ENCODE measurements at places on chromosomes 2 and 18. TPM values are rescaled to one million over a fixed set of nuclear protein-coding genes. Genes with fewer than 3 reads are reported as not detected.

DNA sequence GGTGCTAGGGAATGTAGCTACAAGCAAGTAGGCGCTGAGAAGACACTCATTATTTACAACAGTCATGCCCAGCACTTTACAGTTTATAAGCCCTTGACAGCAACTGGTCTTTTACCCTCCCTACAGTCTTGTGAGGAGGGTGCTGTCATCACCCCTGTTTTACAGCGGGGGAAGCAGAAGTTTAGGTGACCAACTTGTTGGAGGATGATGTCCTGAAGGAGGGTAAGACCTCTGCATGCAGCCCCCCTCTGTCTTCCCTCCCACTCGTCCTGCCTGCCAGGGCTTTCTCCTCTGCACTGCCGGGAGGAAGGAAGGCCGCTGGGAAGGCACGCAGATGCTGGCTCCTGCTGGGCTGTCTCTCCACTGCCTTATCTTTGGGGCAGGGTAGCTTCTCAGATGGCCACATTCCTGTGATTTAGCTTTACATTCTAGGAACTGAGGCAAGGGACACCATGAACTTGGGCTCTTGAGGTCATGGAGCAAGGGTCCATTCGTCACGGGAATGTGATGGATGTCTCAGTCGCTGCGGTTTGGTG, 972 bp downstream of the IL1R1 start:
- H3K27me3 ChIP-seq, result peaks cover 34% of the 10 kb centered on the region
- DNase-seq, result no peak
- peak overlapping the region; percentile 73 for H3K4me3 ChIP-seq
- H3K4me1 ChIP-seq, result peaks cover 41% of the 10 kb centered on the region
- peaks cover 30% of the 10 kb centered on the region for H3K36me3 ChIP-seq
- peak overlapping the region; percentile 74 for H3K27ac ChIP-seq

The ALPI gene
- not detected for total RNA-seq

- DNase-seq, result no peak
- no peak overlapping the region for H3K27ac ChIP-seq
- no peaks in the 10 kb centered on the region for H3K36me3 ChIP-seq
- peaks cover 22% of the 10 kb centered on the region for H3K27me3 ChIP-seq
Measured at GRCh38 chr2:169172151-169172735, 102.9 kb downstream of the DHRS9 start.

The DSG4 gene
- not detected for total RNA-seq

GRCh38 chr18:76913583-76913982, 91.2 kb downstream of the ZNF236 start:
- DNase-seq, result no peak
- no peaks in the 10 kb centered on the region for H3K27me3 ChIP-seq
- no peaks in the 10 kb centered on the region for H3K4me1 ChIP-seq
- no peak overlapping the region for H3K27ac ChIP-seq

The HOXD12 gene
- not detected for total RNA-seq

The CHRND gene
- total RNA-seq, result not detected

The GRP gene
- not detected for total RNA-seq

GRCh38 chr2:127660291-127660578, 14.3 kb downstream of the GPR17 start:
- no peak overlapping the region for H3K4me3 ChIP-seq
- no peak overlapping the region for H3K27ac ChIP-seq
- H3K4me1 ChIP-seq, result no peaks in the 10 kb centered on the region
- H3K36me3 ChIP-seq, result no peaks in the 10 kb centered on the region

- peaks cover 36% of the 10 kb centered on the region for H3K27me3 ChIP-seq
- H3K4me3 ChIP-seq, result no peak overlapping the region
- DNase-seq, result no peak
- peaks cover 6% of the 10 kb centered on the region for H3K4me1 ChIP-seq
- no peak overlapping the region for H3K27ac ChIP-seq
Measured at GRCh38 chr18:55582325-55582724, 5.7 kb downstream of the TCF4 start.

- peaks cover 5% of the 10 kb centered on the region for H3K27me3 ChIP-seq
- no peak for DNase-seq
- H3K36me3 ChIP-seq, result no peaks in the 10 kb centered on the region
- H3K4me3 ChIP-seq, result no peak overlapping the region
- no peak overlapping the region for H3K27ac ChIP-seq
Measured at GRCh38 chr18:59208602-59209125, 11.3 kb upstream of the GRP start.

DNA sequence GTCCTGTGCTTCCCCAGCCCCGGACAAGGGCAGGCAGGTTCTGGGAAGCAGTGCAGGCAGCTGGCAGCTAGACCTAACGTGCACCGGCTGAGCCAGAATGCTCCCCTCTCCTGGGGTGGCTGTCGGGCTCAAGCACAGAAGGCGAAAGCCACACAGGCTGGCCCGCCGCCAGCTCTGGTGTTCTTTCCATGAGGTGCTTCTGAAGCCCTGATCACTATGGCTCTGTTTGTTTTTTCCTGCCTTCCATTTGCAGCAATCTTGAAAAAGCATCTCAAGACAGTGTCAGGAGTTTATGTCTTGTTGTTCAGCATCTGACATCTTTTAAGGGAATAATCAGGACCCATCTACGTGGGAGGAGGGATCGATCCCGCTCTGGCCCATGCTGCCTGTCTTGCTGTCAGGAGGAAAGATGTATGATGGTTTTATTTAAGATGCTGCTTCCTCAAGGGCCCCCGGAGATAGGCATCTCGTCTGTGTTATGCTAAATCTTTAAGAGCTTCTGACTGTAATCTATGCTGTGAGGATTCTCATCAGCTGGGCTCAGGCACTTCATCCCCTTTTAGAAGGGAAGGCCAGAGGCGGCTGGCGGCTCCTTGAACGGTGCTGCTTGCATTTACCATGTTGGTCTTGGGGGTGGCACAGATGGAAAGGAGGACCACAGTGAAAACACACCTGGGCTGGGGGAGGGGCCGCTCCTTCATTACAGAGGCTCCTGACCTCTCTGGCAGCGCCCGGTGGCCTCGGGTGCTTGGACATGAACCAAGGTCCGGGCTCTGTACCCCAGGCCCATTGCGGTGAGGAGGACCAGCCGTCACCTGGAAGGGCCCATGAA, 118.5 kb upstream of the HDAC4 start:
- H3K4me3 ChIP-seq, result no peak overlapping the region
- H3K27ac ChIP-seq, result no peak overlapping the region
- no peaks in the 10 kb centered on the region for H3K36me3 ChIP-seq
- H3K27me3 ChIP-seq, result no peaks in the 10 kb centered on the region
- H3K4me1 ChIP-seq, result no peaks in the 10 kb centered on the region
- no peak for DNase-seq

DNA sequence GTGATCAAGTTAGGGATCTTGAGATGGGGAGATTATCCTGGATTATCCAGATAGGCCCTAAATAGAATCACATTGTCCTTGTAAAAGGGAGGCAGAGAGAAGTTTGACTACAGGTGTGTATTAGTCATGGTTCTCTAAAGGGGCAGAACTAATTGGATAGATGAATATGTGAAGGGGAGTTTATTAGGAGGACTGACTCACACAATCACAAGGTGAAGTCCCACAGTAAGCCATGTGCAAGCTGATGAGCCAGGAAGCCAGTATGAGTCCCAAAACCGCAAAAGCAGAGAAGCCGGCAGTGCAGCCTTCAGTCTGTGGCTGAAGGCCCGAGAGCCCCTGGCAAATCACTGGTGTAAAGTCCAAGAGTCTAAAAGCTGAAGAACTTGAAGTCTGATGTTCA, 275.8 kb downstream of the KCNS3 start:
- no peak overlapping the region for H3K27ac ChIP-seq
- DNase-seq, result no peak

- H3K36me3 ChIP-seq, result no peaks in the 10 kb centered on the region
- H3K4me1 ChIP-seq, result no peaks in the 10 kb centered on the region
- H3K27me3 ChIP-seq, result no peaks in the 10 kb centered on the region
- DNase-seq, result no peak
- no peak overlapping the region for H3K4me3 ChIP-seq
Measured at GRCh38 chr18:71223486-71223885, 934.6 kb downstream of the SOCS6 start.

DNA sequence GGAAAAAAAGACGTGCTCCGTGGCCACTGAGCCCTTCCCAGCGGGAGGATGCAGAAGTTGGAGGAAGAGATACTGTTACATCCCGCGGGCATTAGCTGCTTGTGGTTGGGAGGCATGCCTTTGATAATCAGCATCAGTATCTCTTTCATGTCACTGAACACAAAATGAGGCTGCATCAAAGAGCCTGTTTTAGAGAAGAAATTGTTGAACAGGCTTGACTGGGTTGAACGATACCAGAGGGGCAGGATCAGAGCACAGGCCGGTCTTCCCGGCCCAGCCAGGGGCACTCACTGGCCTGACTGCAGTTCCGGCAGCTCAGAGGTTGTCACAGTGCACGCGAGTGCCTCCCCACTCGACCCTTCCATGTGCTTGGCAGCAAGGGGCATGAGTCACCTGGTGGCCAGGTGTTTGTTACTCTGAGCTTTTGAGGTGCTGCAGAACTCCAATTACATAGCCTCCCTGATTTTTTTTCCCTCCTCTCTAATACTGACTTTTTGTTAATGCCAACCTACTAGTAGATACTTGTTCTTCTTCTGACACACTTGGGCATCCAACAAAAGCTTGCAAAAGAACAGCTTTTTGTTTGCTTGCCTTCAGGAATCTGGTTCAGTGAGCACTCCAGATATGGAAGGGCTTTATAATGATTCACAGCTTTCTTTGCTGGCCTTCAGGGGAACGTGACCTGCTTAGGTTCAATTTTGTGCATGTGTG, 121.6 kb downstream of the VAPA start:
- peaks cover 5% of the 10 kb centered on the region for H3K4me1 ChIP-seq
- no peak overlapping the region for H3K27ac ChIP-seq
- DNase-seq, result no peak
- peaks cover 14% of the 10 kb centered on the region for H3K27me3 ChIP-seq

GRCh38 chr18:8238507-8238906, 370.7 kb upstream of the RAB12 start:
- no peak for DNase-seq
- H3K27me3 ChIP-seq, result peaks cover 2% of the 10 kb centered on the region
- no peak overlapping the region for H3K27ac ChIP-seq

GRCh38 chr18:76708071-76708721, 114.2 kb upstream of the ZNF236 start:
- no peak overlapping the region for H3K27ac ChIP-seq
- DNase-seq, result no peak
- H3K4me3 ChIP-seq, result no peak overlapping the region
- no peaks in the 10 kb centered on the region for H3K36me3 ChIP-seq
- H3K4me1 ChIP-seq, result peaks cover 4% of the 10 kb centered on the region

DNA sequence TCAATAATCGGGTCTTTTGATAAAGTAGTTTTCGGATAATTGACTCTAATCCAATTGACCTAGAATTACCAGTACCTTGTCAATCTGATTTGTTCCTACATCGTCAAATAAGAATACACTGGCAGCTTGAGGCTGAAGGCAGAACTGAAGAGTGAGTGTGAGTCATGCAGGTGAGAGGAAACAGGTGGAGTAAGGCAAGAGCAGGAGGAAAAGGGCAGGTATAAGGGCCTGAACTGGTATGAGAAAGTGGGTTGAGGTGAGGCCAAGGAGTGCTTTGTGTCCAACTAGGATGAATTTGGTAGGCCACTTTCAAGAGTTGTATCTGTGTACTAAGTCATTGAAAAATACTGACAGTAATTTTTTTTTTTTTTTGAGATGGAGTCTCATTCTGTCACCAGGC, 186.0 kb downstream of the ZNF385B start:
- H3K36me3 ChIP-seq, result no peaks in the 10 kb centered on the region
- H3K4me1 ChIP-seq, result no peaks in the 10 kb centered on the region
- H3K27ac ChIP-seq, result no peak overlapping the region
- DNase-seq, result no peak

DNA sequence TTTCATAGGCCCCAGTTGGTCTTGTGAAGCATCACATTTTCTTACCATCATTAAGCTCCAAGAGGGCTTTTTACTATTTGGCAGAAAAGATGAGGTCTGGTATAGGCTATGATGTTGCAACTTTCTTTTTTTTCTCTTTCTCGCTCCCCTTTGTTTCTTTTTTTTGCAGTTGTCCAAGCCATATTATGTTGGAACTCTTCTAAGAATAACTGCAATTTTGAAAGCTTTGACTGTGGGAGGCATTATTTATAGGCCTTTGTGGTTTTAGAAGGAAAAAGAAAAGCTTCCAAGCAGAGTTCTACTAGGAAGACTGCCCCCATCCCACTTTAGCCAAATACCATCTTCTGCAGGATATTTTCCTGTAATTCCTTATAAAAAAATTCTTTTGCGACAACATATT, 571.6 kb downstream of the ARHGAP15 start:
- H3K27ac ChIP-seq, result no peak overlapping the region
- H3K36me3 ChIP-seq, result peaks cover 36% of the 10 kb centered on the region
- H3K4me3 ChIP-seq, result no peak overlapping the region
- no peak for DNase-seq
- H3K4me1 ChIP-seq, result peaks cover 64% of the 10 kb centered on the region
- no peaks in the 10 kb centered on the region for H3K27me3 ChIP-seq

DNA sequence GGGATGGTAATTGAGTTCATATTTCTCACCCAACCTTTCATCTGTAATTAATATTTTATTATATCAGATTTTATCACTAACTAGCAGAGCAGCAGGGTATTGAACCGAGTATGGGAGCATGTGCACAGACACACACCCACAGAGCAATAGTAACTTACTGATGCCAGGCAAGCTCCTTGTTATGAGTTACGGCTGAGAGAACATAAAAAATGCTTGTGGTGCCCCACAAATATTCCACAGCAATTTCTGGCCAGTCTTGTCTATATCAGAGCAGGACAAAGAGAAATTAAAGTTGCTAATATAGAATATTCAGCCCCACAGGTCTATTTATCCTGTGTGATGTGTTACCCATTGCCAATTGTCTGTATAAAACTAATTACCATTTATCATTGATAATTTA, 501.8 kb upstream of the RAB12 start:
- no peaks in the 10 kb centered on the region for H3K4me1 ChIP-seq
- no peak for DNase-seq
- H3K27ac ChIP-seq, result no peak overlapping the region
- no peaks in the 10 kb centered on the region for H3K27me3 ChIP-seq
- H3K36me3 ChIP-seq, result no peaks in the 10 kb centered on the region
- H3K4me3 ChIP-seq, result no peak overlapping the region

The TUBA3E gene
- not detected for total RNA-seq

The CCDC178 gene
- not detected for total RNA-seq

The ABCG5 gene
- not detected for total RNA-seq

- H3K27ac ChIP-seq, result no peak overlapping the region
- no peaks in the 10 kb centered on the region for H3K27me3 ChIP-seq
- no peak for DNase-seq
- no peaks in the 10 kb centered on the region for H3K36me3 ChIP-seq
- no peaks in the 10 kb centered on the region for H3K4me1 ChIP-seq
Measured at GRCh38 chr18:56309104-56309503, 329.3 kb downstream of the TXNL1 start.

GRCh38 chr18:12791610-12792009, 88.8 kb downstream of the PSMG2 start:
- no peak overlapping the region for H3K27ac ChIP-seq
- H3K36me3 ChIP-seq, result peaks cover 1% of the 10 kb centered on the region
- no peak for DNase-seq
- no peak overlapping the region for H3K4me3 ChIP-seq
- H3K4me1 ChIP-seq, result no peaks in the 10 kb centered on the region

GRCh38 chr2:126932966-126933710, 34.4 kb downstream of the TEX51 start:
- H3K4me1 ChIP-seq, result no peaks in the 10 kb centered on the region
- peaks cover 10% of the 10 kb centered on the region for H3K27me3 ChIP-seq
- no peaks in the 10 kb centered on the region for H3K36me3 ChIP-seq
- DNase-seq, result no peak
- H3K4me3 ChIP-seq, result no peak overlapping the region
- no peak overlapping the region for H3K27ac ChIP-seq

GRCh38 chr2:204730603-204731002, 185.3 kb downstream of the PARD3B start:
- no peak overlapping the region for H3K4me3 ChIP-seq
- no peaks in the 10 kb centered on the region for H3K4me1 ChIP-seq
- H3K27me3 ChIP-seq, result no peaks in the 10 kb centered on the region
- no peak overlapping the region for H3K27ac ChIP-seq
- H3K36me3 ChIP-seq, result no peaks in the 10 kb centered on the region

- no peak for DNase-seq
- H3K4me3 ChIP-seq, result no peak within 1 kb of the TSS
- H3K27me3 ChIP-seq, result peaks cover 12% of the 10 kb centered on the region
- no peaks in the 10 kb centered on the region for H3K36me3 ChIP-seq
Measured at GRCh38 chr2:187554011-187554703, at the start of gene TFPI. TFPI (minus strand) TSS chr2:187554435; CDS start chr2:187503768, 50,667 bp downstream.

All from activated naive CD4-positive, alpha-beta T cell treated with anti-CD3 and anti-CD28 coated beads for 36 hours (primary cell).